Mucosa of descending colon (tissue), 3 donors: ENCODE measurements at places on chromosomes 16 and 17. TPM values are rescaled to one million over a fixed set of nuclear protein-coding genes. Genes with fewer than 3 reads are reported as not detected.

- DNase-seq = no peak
These were observed 4.5 kb upstream of the TCAP start for GRCh38 chr17:39660397-39661385.

DNA sequence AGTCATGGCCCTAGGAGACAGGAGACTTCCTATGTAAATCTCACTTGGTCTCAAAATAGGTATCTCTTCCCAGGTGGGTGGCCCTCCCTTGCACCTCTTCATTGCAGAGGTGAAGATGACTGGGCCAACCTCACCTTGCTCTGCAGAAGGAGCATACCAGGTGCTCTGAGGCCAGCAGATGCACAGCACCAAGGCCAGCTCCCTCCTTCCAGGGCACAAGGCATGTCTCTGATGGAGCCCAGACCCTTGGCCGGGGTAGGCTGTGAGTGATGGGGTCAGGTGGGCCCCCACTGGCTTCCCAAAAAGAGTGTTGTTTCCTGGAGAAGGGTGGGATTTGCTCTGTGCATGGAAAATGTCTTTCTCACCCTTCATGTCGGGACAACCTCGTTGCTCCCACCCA lies 12.8 kb downstream of the CACNG5 start:
- no peak for DNase-seq

Gene OR4D1
- not detected for total RNA-seq

GRCh38 chr16:57091975-57092785 lies at the start of gene CPNE2:
Gene CPNE2 (plus strand): TSS chr16:57092583. CDS start chr16:57110743, 18,160 bp downstream.
- DNase-seq = peak; percentile 71

- no peak for DNase-seq
These were observed 511.7 kb downstream of the CDH13 start for GRCh38 chr16:83138512-83138911.

Gene SLFN13
- total RNA-seq = 5.8 TPM

- DNase-seq = no peak
These were observed 25.3 kb upstream of the KSR1 start for GRCh38 chr17:27430882-27431491.

DNA sequence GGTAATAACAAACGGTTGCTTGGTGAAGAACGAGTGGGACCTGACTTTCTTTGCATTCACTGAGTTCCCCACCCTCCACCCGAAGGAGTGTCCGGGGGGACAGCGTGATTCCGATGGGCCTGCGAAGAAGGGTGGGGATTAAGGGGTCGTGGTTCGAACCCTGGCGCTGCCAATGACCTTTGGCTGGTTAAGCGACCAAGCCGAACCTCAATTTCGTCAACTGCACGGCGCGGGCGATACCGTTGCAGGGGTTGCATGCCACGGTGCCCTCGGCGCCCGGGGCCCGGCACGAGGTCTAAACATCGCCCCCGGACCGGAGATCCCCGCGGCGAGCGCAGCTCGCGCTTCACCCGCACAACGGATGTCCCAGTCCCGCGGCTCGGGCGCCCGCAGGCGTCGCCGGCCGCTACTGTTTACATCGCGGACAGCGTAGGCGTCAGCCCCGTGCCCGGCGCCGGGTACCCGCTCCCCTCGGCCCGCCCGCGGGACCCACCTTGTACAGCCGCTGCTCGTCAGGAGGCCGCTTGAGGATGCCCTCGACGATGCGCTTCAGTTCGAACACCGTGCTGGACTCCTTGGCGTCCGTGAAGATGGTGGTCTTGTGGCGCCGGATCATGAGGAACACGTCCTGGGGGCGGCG lies 460 bp downstream of the ELOB start:
- DNase-seq = no peak

Gene CRHR1
- total RNA-seq = not detected

- no peak for DNase-seq
These were observed 5.7 kb upstream of the ACTG1 start for GRCh38 chr17:81518113-81518784.
